Stimulated activated CD4-positive, alpha-beta T cell treated with anti-CD3 and anti-CD28 coated beads, TNF-alpha, amount 100 ng/mL, for 1 hour (primary cell): ENCODE measurements at places on chromosomes 16 and 17.

- DNase-seq: no peak
Measured at GRCh38 chr17:14882131-14882530, 383.0 kb downstream of the PMP22 start.

- DNase-seq: no peak
Measured at GRCh38 chr17:51630101-51630671, 369.8 kb downstream of the UTP18 start.

GRCh38 chr17:57068707-57069106, 16.3 kb upstream of the AKAP1 start:
- no peak for DNase-seq

DNA sequence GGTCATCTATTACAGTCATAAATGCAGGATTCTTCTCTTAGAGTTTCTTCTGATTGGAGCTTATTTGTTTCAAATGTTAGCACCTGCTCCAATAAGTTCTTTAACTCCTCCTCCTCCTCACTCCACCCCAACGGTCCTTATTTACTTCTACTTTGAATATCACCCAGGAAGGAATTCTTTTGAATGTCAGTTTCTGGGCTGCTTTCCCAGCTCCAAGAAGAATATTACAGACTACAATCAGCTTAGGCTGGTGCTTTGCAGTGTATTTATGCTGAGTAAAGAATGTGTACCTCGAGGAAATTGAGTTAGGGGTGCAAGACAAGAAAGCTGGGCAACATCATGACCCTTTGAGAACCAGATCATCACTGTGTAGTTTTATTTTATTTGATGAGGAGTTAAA, 30.8 kb downstream of the MAP3K3 start:
- DNase-seq: no peak

DNA sequence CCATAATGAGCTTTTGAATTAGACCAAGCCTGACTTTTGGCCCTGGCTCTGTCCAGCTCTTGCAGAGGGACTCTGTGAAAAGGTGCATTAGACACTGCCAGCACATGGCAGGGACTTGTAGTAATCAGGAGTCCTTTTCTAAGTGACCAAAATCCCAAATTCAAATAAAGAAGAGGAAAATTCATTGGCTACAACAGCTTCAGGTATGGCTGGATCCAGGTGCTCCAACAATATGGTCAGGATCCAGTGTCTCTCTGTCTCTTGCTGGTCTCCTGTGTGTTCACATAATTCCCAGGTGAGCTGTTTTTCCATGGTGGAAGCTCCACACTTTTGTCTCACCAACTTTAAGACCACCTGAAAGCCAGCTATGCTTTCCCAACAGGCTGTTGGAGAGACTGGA, 358.8 kb upstream of the TNRC6C start:
- no peak for DNase-seq

DNA sequence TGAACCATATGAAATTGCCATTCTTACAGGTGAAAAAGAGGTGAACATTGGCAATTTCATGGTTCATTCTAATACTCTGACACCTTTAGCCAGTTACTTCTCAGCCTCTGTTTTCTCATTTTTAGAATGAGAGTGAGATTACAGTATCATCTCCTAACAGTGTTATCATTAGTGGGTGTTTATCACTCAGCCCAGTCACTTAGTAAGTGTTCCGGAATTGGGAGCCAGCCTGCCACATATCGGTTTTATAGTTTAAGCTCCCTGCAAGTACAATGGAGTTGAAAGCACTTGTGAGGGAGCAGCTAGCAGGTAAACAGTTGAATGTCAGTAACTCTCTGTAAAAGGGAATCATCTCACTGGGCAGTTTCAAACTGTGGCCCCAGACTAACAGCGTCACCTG, 583.1 kb upstream of the HSBP1 start:
- DNase-seq: no peak

DNA sequence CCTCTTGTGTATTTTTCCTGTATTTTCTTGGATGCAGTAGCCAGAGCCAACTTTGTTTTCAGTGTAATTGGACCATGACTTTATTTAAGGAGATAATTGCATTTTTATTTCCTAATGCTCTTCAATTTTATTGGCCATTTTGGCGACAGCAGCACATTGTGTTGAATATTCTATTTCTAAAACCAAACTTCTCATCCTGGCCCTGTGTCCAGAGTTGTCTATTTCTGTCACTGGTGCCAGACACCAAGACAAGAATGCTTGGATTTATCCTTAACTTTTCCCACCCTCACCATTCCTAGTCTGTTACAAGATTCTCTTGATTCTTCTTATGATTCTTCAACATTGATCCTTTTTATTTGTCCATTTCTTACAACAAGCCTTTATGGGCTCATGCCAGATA, 37.1 kb downstream of the ARHGAP44 start:
- DNase-seq: no peak

GRCh38 chr16:65684230-65684629, 562.4 kb upstream of the CDH11 start:
- no peak for DNase-seq

GRCh38 chr17:78707016-78707415, 75.1 kb downstream of the CYTH1 start:
- DNase-seq: no peak

DNA sequence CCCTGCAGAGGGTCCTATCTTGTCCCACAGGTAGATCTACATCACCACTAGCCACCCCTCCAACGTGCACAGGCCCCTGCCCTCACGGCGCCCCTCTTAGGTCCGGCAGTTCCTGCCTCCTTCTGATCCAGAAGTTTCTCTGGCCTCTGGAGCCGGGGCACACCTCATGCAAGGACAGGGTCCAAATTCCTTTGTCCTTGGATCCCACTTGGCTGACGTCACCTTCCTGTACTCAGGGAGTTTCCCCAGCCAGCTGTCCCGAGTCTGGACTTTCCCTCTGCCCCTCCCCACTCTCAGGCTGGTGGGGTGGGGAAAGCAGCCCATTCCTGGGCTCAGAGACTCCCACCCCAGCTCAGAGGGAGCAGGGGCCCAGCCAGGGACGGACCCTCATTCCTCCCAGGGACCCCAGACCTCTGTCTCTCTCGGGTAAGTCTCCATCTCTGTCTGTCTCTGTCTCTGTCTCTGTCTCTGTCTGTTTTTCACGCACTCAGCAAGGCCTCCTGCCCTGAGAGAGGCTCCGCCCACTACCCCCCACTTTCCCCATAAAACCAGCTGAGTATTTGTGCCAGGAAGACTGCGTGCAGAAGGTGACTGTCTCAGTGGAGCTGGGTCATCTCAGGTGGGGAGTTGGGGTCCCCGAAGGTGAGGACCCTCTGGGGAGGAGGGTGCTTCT, at the start of gene IL32:
IL32 (plus strand) TSS at position 572 of the 673 bp plus-strand sequence. CDS start 172 bp downstream, outside the sequence.
- peak; percentile 38 for DNase-seq

GRCh38 chr16:28010671-28011070, 52.8 kb downstream of the GSG1L start:
- no peak for DNase-seq

- no peak for DNase-seq
Measured at GRCh38 chr17:34241062-34241461, 14.0 kb upstream of the CCL2 start.

- DNase-seq: no peak
Measured at GRCh38 chr17:73952082-73952479, 251.4 kb upstream of the RPL38 start.

- no peak for DNase-seq
Measured at GRCh38 chr17:35901631-35902175, 21.5 kb upstream of the CCL5 start.

- DNase-seq: no peak
Measured at GRCh38 chr17:45277992-45278391, 16.1 kb upstream of the SPATA32 start.

- no peak for DNase-seq
Measured at GRCh38 chr17:9729034-9729650, 62.2 kb downstream of the DHRS7C start.

- no peak for DNase-seq
Measured at GRCh38 chr17:54864636-54865356, 35.9 kb upstream of the TOM1L1 start.

DNA sequence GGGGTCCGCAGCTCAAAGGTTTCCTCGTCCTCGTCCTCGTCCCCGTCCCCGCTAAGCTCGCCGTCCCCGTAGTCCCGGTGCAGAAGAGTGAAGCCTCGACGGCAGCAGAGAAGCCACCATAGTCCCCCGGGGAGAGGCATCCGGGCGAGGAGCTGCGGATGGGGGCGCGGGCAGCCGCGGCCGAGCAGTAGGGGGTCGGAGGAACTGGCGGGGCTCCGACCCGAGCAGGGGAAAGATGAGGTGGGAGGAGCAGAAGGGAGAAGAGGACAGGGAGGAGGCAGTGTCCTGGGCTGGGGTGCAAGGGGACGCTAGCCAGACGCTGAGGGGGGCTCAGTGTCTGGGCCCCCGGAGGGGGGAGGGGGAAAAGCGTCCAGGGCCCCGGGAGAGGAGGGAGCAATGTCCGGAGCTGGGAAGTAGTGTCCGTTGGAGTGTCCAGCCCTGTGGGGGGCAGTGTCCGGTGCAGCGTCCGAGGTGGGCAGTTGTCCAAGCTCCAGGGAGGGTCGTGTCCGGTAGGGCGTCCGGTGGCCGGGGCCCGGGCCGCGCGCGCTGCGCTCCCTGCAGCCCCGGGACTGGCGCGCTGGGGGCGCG, at the start of gene PLEKHH3:
PLEKHH3 (minus strand) TSS at position 571 of the 588 bp plus-strand sequence; CDS start at position 140, 431 bp downstream.
- DNase-seq: no peak

GRCh38 chr16:19642501-19642900, 75.5 kb downstream of the KNOP1 start:
- DNase-seq: no peak

GRCh38 chr16:57185446-57185944, 344 bp downstream of the PSME3IP1 start:
- no peak for DNase-seq

DNA sequence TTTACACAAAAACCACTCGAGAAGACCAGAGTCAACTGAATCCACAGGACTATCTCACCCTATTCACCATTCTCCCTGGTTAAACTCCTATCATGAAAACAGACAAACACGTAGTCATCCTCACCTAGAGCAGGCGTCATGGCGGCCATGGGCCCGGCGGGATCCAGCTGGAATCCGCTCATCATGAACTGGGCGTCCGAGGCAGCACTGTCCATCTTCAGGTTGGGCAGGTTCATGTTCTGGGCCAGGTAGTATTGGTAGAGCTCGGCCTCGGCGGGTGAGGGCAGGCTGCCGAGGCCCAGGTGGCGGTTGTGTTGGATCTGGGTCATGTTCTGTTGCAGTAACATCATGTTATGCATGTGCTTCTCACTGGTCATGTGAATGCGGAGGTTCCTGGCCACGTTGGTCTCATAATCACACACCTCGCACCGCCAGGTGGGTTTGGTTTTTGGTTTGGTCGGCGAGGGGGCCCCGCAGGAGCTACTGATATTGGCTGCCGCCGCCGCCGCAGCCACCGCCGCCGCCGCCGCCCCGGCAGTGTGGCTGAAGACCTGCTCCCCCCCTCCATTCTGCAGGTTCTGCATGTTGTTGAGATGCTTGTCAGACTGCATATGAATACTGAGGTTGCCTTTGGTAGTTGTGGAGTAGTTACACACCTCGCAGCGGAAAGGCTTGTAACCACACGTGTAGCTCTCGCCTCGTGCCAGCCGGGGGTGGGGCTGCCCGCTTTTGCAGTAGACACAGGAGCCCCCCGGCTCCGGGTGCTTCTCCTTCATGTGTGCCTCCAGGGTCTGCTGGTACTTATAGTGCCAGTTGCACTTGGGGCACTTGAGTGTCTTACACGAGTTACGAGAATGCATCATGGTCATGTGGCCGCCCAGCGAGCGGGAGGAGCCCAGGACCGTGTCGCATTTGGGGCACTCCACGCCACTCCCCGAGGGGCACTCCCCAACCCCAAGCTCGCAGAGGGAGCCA, 90.3 kb downstream of the ZFHX3 start:
- DNase-seq: no peak

DNA sequence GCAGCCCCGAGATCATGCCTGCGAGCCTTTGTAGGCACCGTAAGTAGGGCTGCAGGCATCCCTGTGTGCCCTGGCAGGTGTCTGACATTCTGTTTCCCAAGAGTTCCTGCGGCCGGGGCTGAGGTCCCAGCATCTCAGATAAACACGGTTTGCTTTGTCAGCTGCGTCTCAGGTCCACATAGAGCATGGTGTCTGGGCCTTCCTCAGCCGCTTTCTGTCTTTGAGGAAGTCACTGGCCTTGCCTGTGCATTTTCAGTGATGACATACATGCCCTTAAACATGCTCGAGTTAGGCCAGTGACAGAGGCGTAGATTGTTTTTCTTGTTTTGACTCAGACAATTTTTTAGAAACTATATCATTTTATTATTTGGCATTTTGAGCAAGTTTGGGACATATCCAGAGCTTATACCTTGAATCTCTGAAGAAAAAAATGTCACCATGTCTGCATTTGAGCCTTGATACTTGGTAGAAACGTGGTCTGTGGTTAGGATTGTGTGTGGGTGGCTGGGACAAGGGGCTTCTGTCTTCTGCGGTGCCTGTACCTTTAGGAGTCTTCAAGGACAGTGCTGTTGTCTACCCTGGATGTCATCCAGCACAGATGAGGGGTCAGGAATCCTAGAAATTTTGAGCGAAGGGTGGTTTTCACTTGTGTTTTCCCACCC, 105.8 kb downstream of the SNX29 start:
- DNase-seq: no peak

- no peak for DNase-seq
Measured at GRCh38 chr17:17467016-17467415, 9.8 kb upstream of the MED9 start.

- DNase-seq: peak; percentile 18
Measured at GRCh38 chr16:50368410-50369132, at the start of gene BRD7. TSS of gene BRD7 (minus strand) at chr16:50368988. CDS start at chr16:50368774, 214 bp downstream.

- no peak for DNase-seq
Measured at GRCh38 chr16:22664132-22664531, 149.8 kb upstream of the HS3ST2 start.

- no peak for DNase-seq
Measured at GRCh38 chr16:28863929-28864793, 518 bp downstream of the SH2B1 start.

- DNase-seq: no peak
Measured at GRCh38 chr16:57148481-57148880, 37.4 kb downstream of the PSME3IP1 start.

DNA sequence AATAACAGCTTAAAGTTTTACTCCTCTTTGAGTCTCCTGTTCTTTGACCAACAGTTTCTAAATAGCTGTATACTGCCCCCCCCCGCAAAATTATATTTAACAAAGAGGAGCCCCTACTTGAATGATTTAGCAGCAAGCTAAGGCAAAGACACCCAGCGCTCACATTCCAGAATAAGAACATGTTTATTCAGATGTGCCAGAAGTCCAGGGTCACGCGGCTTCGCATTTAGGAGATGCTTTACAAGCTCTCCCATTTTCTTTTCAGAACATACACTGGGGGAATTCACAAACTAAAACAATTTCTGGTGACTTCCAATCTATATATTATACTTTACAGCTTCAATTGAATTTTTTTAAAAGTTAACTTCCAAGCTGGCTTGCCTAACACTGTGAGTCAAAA, 5.3 kb downstream of the PLD6 start:
- DNase-seq: no peak

DNA sequence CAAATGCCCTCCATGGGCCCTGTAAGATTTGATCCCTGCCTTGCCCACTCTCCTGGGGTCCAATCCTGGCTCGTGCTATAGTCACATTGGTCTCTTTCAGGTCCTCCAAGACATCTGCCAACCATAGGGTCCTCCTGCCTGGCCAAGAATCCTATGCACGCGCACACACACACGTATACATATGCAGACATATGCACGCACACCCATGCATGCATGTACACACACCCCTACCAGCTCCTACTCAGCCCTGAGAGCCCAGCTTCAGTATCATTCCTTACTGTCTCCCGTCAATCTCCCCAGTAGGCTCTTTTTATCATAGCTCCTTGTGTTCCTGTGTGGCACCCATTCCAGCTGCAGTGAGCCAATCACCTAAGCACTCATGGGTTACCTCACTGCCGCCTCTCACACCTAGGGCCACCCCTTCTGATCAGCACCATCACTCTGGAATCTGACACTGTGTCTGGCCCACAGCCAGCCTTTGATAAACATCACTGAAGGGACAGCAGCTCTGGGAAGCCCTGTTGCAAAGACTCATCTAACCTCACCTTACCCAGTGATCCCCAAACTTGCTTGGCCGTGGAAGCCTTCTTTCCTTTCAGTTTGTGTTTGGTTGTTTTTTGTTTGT, 7.9 kb upstream of the DNAH17 start:
- DNase-seq: no peak
